NCI-H146 (cell line): ENCODE measurements at places on chromosomes 1 and 21.

DNA sequence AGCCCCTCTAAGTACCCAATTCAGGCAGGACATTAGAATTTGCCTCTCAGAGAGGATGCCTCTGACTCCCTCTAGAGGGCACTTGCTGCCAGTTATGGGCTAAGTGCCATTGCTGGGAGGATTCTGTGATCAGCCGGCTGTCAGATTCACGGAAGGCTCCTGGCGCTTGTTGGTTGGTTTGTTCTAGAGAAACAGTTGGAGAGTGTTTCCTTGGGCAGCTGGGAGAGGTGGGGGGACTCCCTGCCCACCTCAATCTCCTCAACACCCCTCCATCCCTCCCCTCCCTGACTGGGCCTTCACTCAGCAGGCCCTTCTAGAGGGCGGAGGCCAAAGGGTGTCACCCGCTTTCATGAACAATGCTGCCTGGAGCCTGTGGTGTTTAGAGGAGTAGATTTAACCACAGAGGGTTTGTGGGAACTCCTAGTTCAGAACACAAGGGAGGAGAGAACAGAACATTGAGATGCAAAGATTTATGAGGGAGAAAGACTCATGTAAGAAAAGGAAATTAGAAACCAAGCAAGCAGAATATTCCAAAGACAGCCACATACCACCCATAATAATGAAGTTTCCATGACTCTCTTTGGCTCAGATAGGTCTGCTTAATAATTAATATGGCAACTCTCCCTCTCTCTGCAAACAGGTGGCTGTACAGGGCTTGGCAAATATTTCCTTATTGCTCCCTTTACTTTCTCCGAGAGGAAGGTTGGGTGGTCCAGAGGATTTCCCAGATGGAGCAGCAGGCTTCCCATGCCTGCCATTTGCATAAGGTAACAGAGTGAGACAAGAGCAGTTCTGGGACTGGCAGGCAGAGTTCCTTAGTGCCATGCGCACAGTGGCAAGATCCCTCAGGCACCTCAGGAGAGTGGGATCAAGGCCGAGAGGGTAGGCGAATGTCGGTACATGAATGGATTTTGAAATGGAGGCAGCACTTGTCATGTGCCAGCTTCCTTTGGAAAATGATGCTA, 30.0 kb upstream of the ACP6 start:
- peak; percentile 56 for DNase-seq

- no peak for DNase-seq
Measured at GRCh38 chr1:228091084-228091483, 8.6 kb downstream of the ARF1 start.

GRCh38 chr1:59015708-59016107, 231.9 kb upstream of the JUN start:
- no peak for DNase-seq

DNA sequence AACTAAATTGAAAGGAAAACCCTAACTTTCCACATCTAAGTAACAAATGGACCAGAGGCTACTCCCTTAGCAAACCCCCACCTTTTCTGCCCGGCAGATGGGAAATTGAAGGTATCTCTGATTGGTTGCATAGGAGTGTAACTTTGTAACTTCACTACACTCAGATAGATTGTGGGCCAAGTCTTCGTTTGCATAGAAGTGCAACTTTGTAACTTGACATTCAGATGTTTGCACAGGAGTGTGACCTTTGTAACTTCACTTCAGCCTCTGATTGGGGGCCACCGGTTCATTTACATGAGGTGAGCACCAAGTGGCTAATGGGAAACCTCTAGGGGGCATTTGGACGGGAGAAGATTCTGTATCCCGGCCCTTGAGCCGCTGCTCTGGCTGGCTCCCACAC, 59.4 kb downstream of the C1orf94 start:
- DNase-seq = no peak

DNA sequence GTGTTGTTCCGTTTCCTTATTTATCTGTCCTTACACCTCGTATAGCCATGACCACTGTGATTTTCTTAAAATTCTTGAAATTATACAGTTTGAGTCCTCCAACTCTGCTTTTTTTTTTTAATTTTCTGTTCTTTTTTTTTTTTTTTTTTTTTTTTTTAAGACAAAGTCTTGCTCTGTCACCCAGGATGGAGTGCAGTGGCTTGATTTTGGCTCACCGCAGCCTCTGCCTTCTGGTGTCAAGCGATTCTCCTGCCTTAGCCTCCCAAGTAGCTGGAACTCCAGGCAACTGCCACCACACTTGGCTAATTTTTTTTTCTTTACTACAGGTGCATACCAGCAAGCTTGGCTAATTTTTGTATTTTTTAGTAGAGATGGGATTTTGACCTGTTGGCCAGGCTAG, 48.9 kb downstream of the DIP2A start:
- no peak for DNase-seq

DNA sequence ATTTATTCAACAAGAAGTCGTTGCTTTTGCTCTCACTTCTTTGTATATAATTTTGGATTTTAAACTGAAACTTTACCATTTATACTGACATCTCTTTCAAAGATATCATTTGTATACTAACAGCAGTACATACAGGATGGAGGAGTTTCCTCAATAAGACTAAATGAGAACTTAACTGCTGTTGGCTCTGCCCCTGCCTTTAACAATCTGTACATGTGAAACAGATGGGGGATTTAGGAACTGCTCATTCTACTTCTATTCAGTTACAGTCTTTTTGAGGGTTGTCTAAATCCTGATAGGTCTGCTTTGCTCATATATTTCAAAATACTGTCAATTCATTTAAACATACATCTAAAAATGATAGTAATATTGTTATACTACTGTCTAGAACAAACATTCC, 663.2 kb downstream of the ADGRL2 start:
- no peak for DNase-seq

GRCh38 chr1:48760857-48761256, 15.8 kb downstream of the BEND5 start:
- DNase-seq = no peak

GRCh38 chr1:159459551-159459950, 20.0 kb downstream of the OR10J1 start:
- no peak for DNase-seq

- no peak for DNase-seq
Measured at GRCh38 chr21:44888581-44889550, 15.4 kb upstream of the PTTG1IP start.

GRCh38 chr1:93076268-93076667, 2.8 kb upstream of the MTF2 start:
- no peak for DNase-seq

- peak; percentile 81 for DNase-seq
Measured at GRCh38 chr1:62875676-62876075, 91.7 kb downstream of the ATG4C start.

- no peak for DNase-seq
Measured at GRCh38 chr1:225500624-225501192, 72.9 kb upstream of the LBR start.

- DNase-seq = no peak
Measured at GRCh38 chr21:44572959-44573583, 458 bp upstream of the KRTAP10-4 start.

DNA sequence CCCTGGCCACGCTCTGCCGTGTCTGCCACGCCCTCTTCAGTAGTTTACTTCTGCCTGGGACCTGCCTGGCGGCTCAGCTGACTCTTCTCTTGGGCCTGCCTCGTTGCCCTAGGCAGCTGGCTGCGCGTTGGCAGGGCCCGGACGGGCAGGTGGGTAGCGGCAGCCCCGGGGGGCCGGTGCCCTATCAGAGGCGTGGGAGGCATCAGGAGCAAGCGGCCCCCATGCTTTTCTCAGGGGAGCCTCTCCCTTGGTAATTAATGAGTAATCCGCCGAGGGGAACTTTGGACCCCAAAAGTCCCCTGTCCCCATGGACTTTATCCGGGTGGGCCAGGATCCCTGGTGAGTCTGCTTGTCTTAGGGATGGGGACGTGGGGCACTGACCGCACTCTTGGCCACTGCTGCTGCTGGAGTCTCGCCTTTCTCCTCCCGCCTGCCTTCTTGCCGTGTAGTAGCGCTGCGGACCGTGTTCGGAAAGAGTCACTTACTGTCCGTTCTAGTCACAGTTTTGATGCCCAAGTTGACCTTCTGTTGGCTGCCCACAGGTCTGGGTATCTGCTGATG, 22.7 kb downstream of the SKI start:
- no peak for DNase-seq

- no peak for DNase-seq
Measured at GRCh38 chr1:56145581-56145980, 433.8 kb downstream of the PLPP3 start.

DNA sequence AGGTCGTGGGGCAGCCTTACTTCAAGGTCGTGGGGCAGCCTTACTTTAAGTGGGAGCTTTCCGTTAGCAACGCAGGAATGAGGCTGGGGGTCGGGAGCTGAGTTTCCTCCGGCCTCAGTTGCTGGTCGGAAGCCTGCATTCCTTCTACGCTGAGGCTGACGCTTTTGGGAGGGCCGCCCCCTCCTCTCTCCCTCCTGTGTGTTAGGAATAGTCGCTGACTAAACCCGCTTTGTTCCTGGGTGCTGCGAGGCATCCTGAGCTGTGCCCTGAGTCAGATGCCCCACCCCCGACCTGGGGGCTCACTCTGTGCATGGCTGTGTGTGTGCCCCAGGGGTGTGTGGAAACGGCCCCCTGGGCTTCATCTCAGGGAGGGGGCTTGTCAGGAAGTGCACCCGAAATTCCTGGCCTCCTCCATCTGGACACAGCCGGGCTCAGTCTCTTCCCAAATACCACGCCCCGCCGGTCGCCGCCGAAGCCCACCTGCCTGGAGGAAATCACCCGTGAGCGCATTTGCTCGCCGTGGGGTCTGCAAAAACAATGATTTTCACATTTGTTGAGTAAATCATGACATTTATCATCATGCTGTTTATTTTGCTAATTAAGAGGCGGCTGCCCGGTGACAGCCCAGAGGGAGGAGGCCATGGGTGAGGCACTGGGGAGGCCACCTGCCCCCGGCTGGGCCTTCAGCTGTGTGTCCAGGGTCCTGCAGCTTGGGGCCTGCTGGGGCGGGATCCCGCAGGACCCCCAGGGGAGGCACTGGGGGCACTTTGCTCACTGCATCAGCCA, 121.4 kb downstream of the PRDM16 start:
- no peak for DNase-seq

DNA sequence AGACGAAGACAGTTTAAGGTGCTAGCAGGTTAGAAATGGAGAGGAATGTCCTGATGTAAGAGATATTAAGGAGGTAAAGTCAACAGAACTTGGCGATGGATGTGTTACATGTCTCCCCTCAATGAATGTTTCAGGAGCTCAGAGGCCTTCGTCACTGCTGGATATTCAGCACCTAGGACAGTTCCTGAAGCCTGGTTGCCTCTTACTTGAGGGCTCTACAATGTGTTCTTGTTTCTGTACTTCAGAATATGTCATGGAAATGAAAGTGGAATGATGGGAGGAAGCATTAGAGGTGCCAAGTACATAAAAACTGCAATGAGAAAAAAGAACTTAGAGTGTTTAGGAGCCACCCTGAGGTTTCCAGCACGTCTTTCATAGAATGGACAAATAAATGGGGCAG, 17.7 kb downstream of the TNR start:
- no peak for DNase-seq

DNA sequence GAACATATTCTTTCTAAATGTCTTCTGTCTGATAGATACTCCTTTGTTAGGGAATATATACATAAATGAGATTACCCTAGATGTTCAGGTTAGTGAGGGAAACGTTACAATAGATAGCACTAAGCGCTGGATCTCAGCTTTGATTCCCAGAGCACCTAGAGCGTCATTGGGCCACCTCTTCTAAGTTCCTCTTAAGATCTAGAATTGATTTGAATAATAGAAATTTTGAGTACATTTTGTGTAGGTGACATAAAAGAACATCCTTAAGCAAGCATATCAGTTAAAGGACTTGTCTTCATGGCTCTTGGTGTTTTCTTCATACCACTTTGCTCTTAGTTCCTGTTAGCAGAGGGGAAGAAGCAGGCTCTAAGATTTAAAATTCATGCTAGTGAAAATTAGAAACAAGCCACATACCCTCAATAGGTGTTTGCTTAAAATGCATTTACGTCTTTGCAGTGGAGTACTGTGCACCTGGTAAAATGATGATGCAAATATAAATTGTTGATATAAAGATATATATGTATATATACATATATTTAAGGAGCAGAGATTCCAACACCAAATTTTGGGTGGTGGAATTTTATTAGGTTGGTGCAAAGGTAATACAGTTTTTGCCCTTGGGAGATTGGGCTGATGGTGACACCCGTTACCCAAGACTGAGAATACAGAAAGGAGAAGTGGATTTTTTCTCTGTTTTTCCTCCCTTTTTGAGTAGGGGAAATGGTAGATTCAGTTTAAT, 47.1 kb downstream of the DYRK1A start:
- DNase-seq = no peak
